A549 treated with GW870086 at 1 μM for 4 hours (cell line): ENCODE measurements at places on chromosomes 5 and 9. TPM values are rescaled to one million over a fixed set of nuclear protein-coding genes. Genes with fewer than 3 reads are reported as not detected.

The STXBP1 gene
- 12.9 to 17.7 TPM (median 16.8 TPM) in 5 replicates for total RNA-seq

The GTF2H2C gene
- 31.1 to 38.8 TPM (median 33.3 TPM) in 5 replicates for total RNA-seq

The EQTN gene
- total RNA-seq: not detected in 5 replicates

The MEGF10 gene
- not detected in 5 replicates for total RNA-seq

The CDH9 gene
- not detected in 5 replicates for total RNA-seq

The SPATA9 gene
- total RNA-seq: not detected in 5 replicates

The PHF19 gene
- 83.5 to 140 TPM (median 121 TPM) in 5 replicates for total RNA-seq

The PCDHGA8 gene
- 0.02 to 0.13 TPM (median 0.07 TPM) in 3 of 5 replicates, not detected in the others for total RNA-seq

The GARIN3 gene
- total RNA-seq: not detected in 5 replicates

The MYMK gene
- not detected in 5 replicates for total RNA-seq

The BRINP1 gene
- 0.15 to 0.27 TPM (median 0.17 TPM) in 5 replicates for total RNA-seq

The FOXD4 gene
- 0.24 to 0.83 TPM (median 0.44 TPM) in 5 replicates for total RNA-seq

The LPAR1 gene
- total RNA-seq: 14.2 to 17.9 TPM (median 15.0 TPM) in 5 replicates

The RLN2 gene
- total RNA-seq: 0.17 to 0.39 TPM (median 0.39 TPM) in 3 of 5 replicates, not detected in the others

The TERT gene
- total RNA-seq: 1.8 to 2.5 TPM (median 2.1 TPM) in 5 replicates

The CTSV gene
- 11.9 to 13.8 TPM (median 13.4 TPM) in 5 replicates for total RNA-seq

The GABRP gene
- total RNA-seq: not detected in 5 replicates

The AQP3 gene
- 11.9 to 18.2 TPM (median 15.1 TPM) in 5 replicates for total RNA-seq

The GLRA1 gene
- not detected in 5 replicates for total RNA-seq

The NFIB gene
- total RNA-seq: 6.7 to 11.5 TPM (median 9.8 TPM) in 5 replicates

The HEXB gene
- 114 to 123 TPM (median 116 TPM) in 5 replicates for total RNA-seq

The PFN3 gene
- total RNA-seq: not detected in 5 replicates

The KLF4 gene
- 22.5 to 26.0 TPM (median 25.3 TPM) in 5 replicates for total RNA-seq

The PCDHB16 gene
- total RNA-seq: 0.05 to 0.15 TPM (median 0.06 TPM) in 4 of 5 replicates, not detected in the other

The PNPLA7 gene
- total RNA-seq: 0.45 to 1.0 TPM (median 0.69 TPM) in 5 replicates

The PCDHGA9 gene
- 0.05 to 0.10 TPM (median 0.07 TPM) in 4 of 5 replicates, not detected in the other for total RNA-seq

The ENG gene
- total RNA-seq: 0.12 to 0.29 TPM (median 0.16 TPM) in 5 replicates

The IL13 gene
- total RNA-seq: 0.12 TPM in 1 of 5 replicates, not detected in the others

The CAST gene
- 143 to 185 TPM (median 183 TPM) in 5 replicates for total RNA-seq

The GABRA6 gene
- total RNA-seq: not detected in 5 replicates

The FAT2 gene
- 0.01 TPM in 1 of 5 replicates, not detected in the others for total RNA-seq

The TTC23L gene
- 0.13 to 0.31 TPM (median 0.20 TPM) in 4 of 5 replicates, not detected in the other for total RNA-seq

The PLAC8L1 gene
- total RNA-seq: 0.26 TPM in 1 of 5 replicates, not detected in the others

The NEUROG1 gene
- not detected in 5 replicates for total RNA-seq
